Epithelial cell of proximal tubule (primary cell): ENCODE measurements at places on chromosomes 2 and 18. TPM values are rescaled to one million over a fixed set of nuclear protein-coding genes. Genes with fewer than 3 reads are reported as not detected.

PROKR1 gene
- total RNA-seq = 0.14 TPM in 1 of 2 replicates, not detected in the other

HRH4 gene
- total RNA-seq = 0.12 TPM in 1 of 2 replicates, not detected in the other

GRCh38 chr18:38790303-38790702 is 1224.7 kb upstream of the CELF4 start:
- no peak for DNase-seq

GRCh38 chr18:23059541-23060465 is 75.5 kb upstream of the CABLES1 start:
- DNase-seq = no peak

- DNase-seq = no peak
Observed at GRCh38 chr2:14554849-14555545, 77.5 kb upstream of the LRATD1 start.
